ENCODE measurements at places on chromosomes 11 and 22. TPM values are rescaled to one million over a fixed set of nuclear protein-coding genes. Genes with fewer than 3 reads are reported as not detected.

The OR52N4 gene
- total RNA-seq, result not detected

GRCh38 chr11:11245453-11245852, 107.6 kb downstream of the CSNK2A3 start:
- no peaks in the 10 kb centered on the region for H3K4me1 ChIP-seq
- DNase-seq, result no peak
- no peak overlapping the region for H3K4me3 ChIP-seq
- H3K27ac ChIP-seq, result no peak overlapping the region
- H3K27me3 ChIP-seq, result peaks cover 4% of the 10 kb centered on the region

- DNase-seq, result no peak
- H3K4me1 ChIP-seq, result no peaks in the 10 kb centered on the region
- no peaks in the 10 kb centered on the region for H3K27me3 ChIP-seq
- no peak overlapping the region for H3K27ac ChIP-seq
Measured at GRCh38 chr11:31856248-31856647, 45.1 kb upstream of the PAX6 start.

- no peak for DNase-seq
- no peaks in the 10 kb centered on the region for H3K4me1 ChIP-seq
- no peaks in the 10 kb centered on the region for H3K36me3 ChIP-seq
- H3K4me3 ChIP-seq, result no peak overlapping the region
Measured at GRCh38 chr22:48047722-48048500, 1285.5 kb downstream of the TBC1D22A start.

DNA sequence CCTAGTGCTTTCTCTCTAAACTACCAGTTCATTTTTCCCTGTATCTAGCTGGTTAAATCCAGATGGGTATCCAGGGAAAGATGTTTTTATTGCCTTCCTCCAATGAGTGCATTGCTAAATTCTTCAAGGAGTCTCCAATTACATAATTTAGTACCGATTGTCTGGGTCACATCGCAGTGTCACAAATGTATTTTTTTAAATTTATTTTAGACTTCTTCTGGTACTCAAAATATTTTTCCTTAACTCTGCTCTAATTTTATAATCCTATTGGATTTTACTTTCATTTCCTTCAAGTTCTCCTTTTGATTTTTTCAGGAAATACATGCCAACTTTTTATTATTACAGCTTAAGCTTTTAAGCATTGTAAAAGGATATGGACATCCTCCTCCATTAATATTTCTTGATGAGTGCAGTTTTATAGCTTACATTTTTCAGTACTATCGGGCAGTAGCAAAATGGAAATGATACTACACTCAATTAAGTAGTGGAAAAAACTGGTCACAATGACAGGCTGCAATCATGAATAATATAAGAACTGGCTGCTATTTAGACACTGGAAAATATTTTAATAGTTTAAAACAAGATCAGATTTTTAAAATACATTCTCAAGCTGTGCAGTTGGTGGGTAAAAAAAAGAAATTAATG, 20.3 kb downstream of the BBOX1 start:
- H3K27me3 ChIP-seq, result no peaks in the 10 kb centered on the region
- no peaks in the 10 kb centered on the region for H3K36me3 ChIP-seq
- no peak overlapping the region for H3K27ac ChIP-seq
- no peaks in the 10 kb centered on the region for H3K4me1 ChIP-seq
- no peak for DNase-seq

The GNG3 gene
- total RNA-seq, result 0.19 TPM

- no peaks in the 10 kb centered on the region for H3K4me1 ChIP-seq
- no peaks in the 10 kb centered on the region for H3K36me3 ChIP-seq
- no peak overlapping the region for H3K27ac ChIP-seq
- DNase-seq, result peak; percentile 27
Measured at GRCh38 chr11:2207773-2208621, 36.4 kb upstream of the TH start.

Data from liver (tissue), 10 donors.